Esophagus squamous epithelium (tissue), 5 donors: ENCODE measurements at places on chromosomes 5 and 9.

GRCh38 chr9:94666364-94667099, 27.2 kb upstream of the FBP1 start:
- DNase-seq: no peak

- DNase-seq: no peak
Observed at GRCh38 chr5:75472973-75473372, 38.5 kb downstream of the CERT1 start.

- DNase-seq: no peak
Observed at GRCh38 chr9:133910855-133911514, 81.1 kb downstream of the VAV2 start.

DNA sequence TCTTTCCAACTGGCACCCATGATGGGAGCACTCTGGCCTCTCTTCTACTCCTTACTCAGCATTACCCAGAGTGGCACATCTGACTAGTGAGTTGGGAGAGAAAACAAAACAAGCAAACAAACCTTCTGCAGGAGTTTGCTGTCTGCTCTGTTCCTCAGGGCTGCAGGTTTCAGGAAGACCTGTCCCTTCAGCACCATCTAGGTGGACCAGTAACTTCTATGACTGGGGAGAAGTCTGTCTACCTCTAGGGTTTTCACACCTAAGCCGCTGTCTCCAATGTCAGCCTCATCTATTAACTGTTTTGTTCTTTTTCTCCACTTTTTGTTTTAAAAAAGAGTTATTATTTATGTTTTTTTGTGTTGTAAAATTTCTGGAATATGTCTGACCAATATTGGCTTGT, 58.7 kb downstream of the RAB3C start:
- no peak for DNase-seq

DNA sequence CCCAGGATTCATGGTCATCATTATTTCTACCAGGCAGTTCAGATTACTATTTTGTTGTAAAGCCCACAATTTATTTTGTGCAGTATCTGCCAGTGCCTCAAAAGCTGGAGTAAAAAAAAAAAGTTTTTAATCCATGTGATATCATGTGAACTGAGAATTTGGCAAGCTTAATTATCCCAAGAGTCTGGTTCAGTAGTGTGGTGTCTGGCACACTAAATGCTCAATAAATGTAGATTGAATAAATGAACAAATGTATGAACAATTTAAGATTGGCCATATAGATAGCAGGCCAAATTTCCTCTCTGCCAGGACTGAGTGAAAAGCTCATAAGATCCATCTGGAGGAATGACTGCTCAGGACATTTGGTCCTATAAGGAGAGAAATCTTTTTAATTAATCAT, 533.0 kb downstream of the TLE1 start:
- DNase-seq: no peak

DNA sequence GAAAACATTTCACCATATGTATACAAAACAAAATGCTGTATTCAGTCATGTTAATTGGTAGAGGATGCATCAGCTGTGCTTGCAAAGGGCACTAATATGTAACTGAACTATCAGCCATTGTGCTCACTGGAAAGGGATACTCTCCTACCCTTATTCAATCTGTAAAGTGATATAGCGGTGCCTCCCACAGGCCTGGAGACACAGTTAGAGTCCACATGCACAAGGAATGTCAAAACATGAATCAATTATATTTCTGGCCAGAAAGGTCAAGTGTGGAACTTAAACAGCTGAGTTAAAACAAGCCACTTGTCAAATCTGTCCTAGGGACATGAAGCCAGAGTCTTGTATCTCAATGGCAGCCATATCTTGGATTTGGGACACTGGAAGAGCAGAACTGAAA, 71.2 kb upstream of the IZUMO3 start:
- no peak for DNase-seq

- no peak for DNase-seq
Observed at GRCh38 chr5:126139773-126140172, 283.4 kb upstream of the GRAMD2B start.

GRCh38 chr9:96056226-96056625, 180.7 kb downstream of the ERCC6L2 start:
- DNase-seq: no peak

GRCh38 chr9:115847216-115847615, 306.4 kb upstream of the PAPPA start:
- DNase-seq: no peak

DNA sequence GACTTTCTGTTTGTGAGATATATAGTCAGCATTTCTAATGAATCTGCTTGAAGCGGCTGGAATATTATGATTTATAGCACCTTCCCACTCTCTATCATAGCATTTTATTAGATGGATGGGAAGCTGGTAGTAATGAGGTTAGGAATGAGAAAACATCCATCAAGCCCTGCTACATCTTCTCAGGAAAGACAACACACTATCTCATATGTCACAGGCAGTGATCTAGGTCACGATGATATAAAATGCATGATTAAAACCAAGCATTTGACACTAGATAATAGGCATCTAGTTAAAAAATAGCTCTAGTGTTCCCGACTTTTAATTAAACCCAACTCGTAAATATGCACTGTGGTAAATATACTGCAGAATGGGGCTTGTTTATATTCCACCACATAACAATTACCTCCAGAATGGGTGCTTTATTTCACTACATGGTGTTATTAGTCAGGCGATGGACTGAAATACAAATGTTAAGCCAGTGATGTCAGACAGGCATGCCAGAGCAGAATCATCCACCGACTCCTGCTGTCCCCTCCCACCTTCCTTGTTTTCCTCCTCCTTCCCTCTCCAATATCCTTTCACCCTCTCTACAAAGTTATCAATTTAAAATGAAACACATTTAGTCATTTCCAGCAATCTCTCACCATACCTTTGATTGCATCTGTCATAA, 286.8 kb downstream of the SPATA31D1 start:
- no peak for DNase-seq

DNA sequence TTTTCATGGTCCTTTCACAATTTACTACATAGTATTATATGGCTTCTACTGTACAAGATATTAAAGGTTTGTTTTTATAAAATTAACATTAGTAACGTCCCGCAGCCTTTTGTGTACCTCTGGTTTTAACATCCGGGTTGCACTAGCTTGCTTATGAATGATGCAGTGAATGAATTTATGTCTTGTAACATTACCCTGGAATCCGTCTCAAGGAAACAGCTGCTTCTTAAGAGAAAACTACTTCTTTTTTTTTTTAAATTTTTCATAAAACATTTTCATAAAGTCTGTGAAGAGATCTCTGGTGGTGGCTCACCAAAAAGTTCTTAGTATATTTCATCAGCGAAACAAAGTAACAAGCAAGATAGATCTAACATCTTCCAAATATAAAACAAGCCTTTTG, 23.6 kb downstream of the MARCHF3 start:
- no peak for DNase-seq

DNA sequence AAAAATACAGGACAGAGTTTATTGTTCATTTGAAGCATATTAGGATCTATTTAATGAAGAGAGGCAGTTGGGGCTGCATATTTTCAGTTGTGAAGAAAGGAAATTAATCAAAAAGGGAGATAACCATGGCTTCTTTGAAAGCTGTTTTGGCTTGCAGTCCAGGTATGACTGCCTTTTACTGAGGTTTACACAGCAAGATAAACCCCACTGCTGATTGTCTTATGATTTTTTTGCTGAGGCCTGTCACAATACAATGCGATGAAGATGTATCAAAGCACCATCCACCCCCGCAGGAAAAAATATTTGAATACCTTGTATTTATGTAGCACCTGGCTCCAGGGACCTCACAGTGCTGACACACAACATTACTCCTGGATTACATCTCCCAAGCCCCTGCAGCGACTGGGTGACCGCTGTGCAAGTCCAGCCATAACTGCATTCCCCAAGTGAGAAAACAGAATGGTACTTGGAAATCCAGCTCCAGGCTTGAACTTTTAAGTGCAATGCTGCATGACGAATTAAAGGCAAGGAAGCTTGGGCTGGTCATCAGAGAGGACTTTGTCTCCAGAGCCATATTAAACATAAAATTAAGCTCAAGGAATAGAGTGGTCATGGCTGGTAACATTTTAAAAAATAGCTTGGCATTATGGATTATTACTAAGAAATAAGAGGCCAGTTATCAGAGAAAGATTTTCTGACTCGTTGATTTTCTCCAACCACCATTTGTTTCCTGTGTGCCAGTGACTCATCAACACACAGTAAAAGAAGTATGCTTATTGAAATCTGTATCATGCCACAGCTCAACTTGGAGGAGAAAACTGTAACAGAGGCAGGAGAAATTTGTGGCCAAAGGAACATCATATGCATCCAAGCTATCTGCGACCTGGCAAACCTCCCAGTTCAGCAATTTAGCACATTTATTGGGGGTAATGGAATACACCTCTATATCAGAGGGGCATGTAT, 374.2 kb downstream of the MAN2A1 start:
- no peak for DNase-seq

GRCh38 chr5:606526-607399, 5.4 kb upstream of the CEP72 start:
- no peak for DNase-seq

- no peak for DNase-seq
Observed at GRCh38 chr9:109258481-109259302, 62.2 kb downstream of the EPB41L4B start.

- no peak for DNase-seq
Observed at GRCh38 chr9:133876144-133876543, 116.0 kb downstream of the VAV2 start.

GRCh38 chr5:129392681-129393080, 67.4 kb upstream of the ADAMTS19 start:
- DNase-seq: no peak
